Endothelial cell (in vitro differentiated cells): ENCODE measurements at places on chromosomes 4 and X.

GRCh38 chr4:141329174-141329569, 108.5 kb downstream of the ZNF330 start:
- no peak for DNase-seq

- peak; percentile 59 for DNase-seq
Measured at GRCh38 chr4:114180481-114180880, 201.0 kb upstream of the ARSJ start.

GRCh38 chr4:2651546-2651945, 104.6 kb downstream of the TNIP2 start:
- DNase-seq: no peak

- no peak for DNase-seq
Measured at GRCh38 chr4:184705692-184706091, 28.2 kb downstream of the CENPU start.

- DNase-seq: no peak
Measured at GRCh38 chrX:43720082-43720481, 64.0 kb downstream of the MAOA start.
